ENCODE measurements at places on chromosomes 7 and 10.
A peak's percentile ranks its signal among the peaks of the same experiment; 100 is the strongest.

- peak; percentile 32 for DNase-seq
Observed at GRCh38 chr10:2881720-2882620, 185.4 kb upstream of the PFKP start.

DNA sequence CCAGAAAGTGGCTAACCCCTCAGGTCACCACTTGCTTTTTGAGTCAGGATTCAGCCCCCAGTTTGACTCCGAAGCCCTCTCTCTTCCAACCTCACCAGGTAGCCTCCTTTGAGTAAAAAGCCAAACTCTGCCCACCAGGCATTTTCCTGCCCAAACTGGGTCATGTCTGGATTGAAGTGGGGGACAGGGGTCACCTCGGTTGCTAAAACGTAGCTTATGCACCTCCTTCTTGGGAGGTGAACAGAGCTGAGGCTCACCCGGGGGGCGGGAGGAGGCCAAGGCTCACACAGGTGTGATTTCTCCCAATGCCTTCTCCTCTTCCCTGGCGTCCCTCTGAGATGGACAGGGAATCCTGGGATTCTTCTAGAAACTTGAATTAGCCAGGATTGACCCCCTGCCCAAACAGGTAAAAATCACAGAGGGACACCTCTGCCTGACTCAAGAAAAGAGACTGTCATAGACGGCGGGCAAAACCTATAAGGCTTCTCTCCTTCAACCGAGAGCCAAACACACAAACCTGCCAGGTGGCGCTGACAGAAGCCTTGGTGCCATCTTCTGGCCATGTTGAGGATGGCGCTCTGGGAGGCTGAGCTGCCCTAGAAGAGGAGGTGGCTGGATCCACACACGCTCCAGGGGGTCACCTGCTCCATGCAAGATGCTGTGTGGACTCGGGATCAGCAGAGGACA lies 51.6 kb downstream of the PRLHR start:
- no peak for DNase-seq

DNA sequence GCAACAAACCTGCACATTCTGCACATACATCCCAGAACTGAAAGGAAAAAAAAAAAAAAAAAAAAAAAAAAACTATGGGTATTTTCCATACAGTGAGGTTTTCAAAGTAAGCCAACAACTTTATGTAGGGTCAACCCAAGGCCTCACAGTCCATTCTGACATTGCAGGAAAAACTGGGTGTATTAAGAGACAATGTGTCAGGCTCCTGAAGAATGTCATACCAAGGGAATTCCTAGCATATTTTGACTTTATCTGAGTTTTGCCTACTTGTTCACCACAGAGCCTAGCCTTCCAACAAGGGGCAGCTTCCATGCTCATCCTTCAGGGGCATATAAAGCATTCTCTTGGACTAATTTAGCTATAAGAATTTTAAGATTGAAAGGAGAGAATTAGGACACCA lies 368.9 kb downstream of the PLXDC2 start:
- DNase-seq, result no peak

GRCh38 chr10:114070710-114071109 lies 27.0 kb downstream of the ADRB1 start:
- DNase-seq, result no peak

DNA sequence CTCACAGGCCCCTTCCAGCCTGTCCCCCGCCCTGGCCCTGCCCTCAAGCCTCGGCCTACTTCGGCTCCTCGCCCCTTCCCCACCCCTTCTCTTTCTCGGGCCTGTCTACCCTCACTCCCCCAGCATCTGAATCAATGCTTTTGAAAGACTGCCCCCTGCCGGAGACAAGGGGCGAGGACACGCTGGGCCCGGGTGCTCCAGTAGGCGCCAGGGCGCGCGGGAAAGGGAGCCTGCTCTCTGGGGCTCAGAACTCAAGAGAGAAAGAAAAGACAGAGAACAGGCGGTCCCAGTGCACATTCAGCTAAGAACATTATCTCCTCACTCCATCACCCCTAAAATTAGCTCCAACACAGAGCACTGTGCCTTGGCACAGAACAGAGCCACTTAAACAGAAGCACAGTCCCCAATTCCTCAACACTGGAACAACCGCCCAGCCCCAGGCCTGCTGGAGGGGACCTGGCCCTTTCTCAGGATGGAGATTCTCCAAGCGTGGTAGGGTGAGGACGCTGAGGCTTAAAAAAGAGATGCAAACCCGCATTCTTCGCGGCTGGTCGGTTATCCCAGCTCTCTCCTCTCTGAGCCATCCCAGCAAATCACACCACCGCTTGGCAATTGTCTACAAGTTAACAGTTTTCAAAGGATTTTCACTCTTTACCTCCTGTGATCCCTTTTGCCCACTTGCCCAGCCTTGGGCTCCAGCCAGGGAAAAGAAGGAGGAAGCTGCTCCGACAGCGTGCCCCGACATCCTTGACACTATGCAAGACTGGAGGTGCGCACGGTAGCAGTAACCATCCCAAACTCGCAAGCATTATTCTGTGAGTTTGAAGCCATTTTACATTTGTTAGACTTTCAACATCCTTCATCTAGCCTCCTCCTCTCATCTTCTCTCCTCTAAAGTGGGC lies 2.1 kb downstream of the GIGYF1 start:
- DNase-seq, result peak; percentile 82

DNA sequence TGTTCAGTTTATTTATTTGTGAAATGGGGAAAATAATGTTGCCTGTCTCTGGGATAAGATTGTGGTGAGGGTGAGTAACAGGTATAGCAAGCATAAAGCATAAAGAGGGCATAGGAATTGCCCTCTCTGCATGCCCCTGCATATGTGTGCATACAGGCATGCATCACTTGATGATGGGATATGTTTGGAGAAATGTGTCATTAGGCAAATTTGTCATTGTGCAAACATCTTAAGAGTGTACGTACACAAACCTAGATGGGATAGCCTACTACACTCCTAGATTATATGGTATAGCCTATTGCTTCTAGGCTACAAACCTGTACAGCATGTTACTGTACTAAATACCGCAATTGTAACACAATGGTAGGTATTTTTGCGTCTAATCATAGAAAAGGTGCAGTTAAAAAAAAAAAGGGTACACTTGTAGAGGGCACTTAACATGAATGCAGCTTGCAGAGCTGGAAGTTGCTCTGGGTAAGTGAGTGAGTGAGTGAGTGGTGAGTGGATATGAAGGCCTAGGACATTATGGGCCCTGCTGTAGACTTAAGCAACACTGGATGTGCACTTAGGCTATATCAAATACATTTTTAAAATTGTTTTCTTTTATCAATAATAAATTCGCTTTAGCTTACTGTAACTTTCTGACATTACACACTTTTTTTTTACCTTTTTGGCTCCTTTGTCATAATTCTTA lies 386.5 kb upstream of the ANKRD30A start:
- no peak for DNase-seq

Data from right hindlimb (tissue), 1 donor.